CMK (cell line): ENCODE measurements at places on chromosomes 6 and 20.
A peak's percentile ranks its signal among the peaks of the same experiment; 100 is the strongest.

DNA sequence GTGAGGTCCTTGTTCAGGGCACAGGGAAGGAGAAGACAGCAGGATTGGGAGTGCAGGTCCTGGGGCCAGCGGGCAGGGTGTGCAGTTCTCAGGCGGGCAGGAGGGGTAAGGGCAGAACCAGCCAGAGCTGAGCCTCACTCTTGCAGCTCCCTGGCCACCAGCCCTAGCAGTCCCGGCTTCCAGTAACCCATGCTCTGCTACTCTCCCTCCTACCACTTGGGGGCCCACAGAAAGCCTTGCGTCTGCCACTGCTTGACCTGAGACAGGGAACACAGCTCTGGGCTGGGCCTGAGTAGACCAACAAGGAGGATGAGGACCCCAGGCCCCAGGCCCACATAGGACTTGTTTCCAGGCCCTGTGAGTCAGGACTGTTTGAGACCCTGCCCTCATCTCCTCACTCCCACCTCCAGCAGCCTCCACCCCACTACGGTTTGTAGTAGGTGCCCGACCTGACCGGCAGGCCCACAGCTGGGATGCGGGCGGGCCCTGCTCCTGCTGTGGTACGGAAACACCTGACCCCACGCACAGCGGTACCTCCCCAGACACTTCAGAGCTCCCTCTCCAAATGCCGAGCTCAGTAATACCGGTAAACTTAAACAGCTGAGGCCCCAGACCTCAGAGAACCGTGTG, 39.2 kb downstream of the KCNK5 start:
- DNase-seq: no peak

GRCh38 chr20:53793783-53794383, 200.2 kb upstream of the ZNF217 start:
- no peak for DNase-seq

DNA sequence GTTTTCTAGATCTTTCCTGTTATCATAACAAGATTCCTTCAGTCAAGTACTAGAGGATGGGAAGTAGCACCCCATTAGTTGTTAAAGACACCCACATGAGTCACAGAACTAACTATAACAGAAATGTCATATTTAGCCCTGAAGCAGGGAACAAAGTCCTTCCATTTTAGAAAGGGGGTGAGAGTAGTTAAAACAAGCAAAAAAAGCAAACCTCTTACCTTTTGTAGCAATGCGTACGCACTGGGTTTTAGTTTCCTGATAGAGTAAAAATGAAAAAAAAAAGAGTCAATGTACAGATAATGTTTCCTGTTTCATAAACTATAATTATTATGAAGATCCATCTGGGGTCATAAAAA, 163.7 kb upstream of the THEMIS start:
- no peak for DNase-seq

- DNase-seq: no peak
Observed at GRCh38 chr20:34396408-34396807, 33.3 kb downstream of the ITCH start.

GRCh38 chr6:20302702-20303251, 90.5 kb upstream of the MBOAT1 start:
- no peak for DNase-seq

GRCh38 chr6:13336553-13336952, 8.2 kb upstream of the TBC1D7 start:
- peak; percentile 77 for DNase-seq

DNA sequence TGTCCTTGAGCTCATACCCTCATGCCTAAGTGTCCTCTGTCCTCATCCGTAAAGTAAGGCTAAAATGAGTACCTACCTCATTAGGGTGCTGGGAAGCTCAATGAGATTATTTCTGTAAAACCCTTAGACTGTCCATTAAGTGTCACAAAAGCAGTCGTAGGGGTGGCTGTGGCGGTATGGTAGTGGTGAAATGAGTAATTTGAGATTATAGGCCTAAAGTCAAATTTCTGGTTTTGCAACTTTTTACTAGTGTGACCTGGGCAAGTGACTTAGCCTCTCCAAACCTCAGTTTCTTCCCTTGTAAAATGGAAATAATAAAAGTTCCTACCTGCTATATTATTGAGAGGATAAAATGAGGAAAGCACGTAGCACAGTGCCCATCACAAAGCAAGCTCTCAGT, 148.2 kb upstream of the AKAP12 start:
- no peak for DNase-seq

DNA sequence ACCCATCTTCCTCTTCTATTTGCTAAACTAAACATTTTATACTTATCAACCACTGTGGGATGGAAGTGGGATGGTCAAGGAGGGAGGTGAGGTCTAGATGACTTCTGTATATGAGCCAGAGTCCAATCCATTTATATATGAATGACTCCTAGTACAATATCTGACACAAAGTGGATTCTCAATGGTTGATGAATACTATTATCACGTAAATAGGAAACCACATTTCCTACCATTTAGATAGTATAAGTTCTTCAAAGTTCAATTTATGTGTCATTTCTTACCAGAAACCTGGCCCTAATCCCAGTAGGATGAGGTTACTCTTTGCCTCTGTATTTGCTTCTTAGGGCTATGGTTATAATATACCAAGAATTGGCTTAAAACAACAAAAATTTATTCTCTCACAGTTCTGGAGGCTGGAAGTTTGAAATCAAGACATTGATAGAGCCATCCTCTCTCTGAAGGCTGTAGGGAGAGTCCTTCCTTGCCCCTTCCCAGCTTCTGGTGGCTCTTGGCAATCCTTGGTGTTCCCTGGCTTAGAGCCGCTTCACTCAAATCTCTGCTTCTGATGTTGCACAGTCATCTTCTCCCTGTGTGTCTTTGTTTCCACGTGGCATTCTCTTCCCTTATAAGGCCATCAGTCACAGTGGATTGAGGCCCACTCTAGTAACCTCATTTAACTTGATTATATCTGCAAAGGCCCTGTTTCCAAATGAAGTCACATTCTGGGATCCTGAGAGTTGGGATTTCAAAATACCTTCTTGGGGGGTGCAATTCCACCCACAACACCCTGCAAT, 41.0 kb upstream of the RAB23 start:
- no peak for DNase-seq

- DNase-seq: no peak
Observed at GRCh38 chr20:57688864-57689263, 21.0 kb downstream of the PMEPA1 start.

DNA sequence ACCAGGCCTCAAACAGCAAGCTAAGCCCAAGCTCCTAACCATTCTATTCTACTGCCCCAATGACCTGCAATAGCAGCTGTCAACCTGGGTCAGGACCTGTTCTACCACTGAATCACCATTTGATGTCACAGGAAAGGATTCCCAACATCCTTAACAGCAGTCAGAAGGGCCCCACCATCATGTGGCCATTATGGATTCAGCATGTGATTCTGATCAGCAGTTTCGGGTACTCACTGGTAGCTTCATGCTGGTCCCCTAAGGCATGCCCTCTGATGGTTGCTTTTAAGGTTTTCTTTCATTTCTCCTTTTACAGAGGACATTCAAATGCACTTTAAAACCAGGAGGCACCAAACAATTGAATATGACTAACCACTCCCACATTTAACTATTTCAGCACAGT, 37.3 kb upstream of the MAP7 start:
- no peak for DNase-seq

DNA sequence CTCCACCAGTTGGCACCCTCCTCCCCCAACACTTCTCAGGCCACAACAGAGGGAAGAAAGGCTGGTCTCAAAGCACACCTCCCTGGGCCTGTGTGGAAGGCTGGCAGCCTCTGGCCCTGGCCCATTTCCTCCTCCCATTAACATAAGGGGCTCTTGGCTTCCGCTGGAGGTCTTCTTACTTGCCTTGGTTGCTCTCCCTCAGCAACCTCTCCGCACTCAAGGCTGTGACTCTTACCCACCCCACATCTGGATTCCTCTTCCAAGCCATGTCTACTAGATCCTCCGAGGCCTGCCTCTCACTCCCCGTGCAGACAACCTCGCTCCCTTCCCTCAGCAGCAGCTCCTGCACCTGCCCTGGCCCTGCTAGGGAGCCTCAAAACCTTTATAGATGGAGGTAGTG, 112.2 kb upstream of the PRND start:
- DNase-seq: no peak

DNA sequence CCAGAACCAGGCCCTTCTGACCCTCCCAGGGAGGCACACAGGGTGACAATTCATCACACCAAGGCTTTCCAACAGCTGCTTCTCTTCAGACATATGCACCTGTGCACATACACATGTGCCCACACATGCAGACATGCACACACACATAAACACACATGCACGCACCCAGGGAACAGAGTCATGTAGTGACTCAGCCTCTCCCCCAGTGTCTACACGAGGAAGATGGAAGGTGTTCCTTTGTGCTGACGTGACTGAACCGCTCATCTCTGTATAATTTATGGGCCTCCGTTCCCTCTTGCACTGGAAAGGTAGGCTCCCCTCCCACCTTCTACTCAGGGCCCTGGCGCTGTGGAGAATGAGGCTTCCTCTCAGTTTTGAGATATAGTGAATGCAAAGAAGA, 23.8 kb upstream of the PLEKHG1 start:
- DNase-seq: no peak

- no peak for DNase-seq
Observed at GRCh38 chr6:121726596-121726995, 291.1 kb downstream of the GJA1 start.

DNA sequence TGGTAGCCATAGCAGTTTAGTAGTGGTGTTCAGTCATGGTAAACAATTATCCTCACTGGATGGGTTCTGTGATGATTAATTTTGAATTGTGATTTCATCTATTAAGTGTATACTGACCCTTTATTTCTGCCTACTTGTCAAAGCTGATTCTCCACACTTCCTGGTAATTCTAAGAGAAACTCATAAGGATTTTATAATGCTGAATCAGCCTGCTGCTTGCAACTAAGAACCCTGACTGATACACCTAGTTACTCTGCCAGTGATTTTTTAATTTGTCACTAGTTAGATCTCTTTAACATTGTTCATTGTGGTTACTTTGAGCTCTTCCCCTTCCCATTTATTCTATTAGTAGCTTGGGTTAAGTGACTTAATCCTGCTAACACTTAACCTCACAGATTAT, 8.6 kb downstream of the CDC40 start:
- DNase-seq: no peak

DNA sequence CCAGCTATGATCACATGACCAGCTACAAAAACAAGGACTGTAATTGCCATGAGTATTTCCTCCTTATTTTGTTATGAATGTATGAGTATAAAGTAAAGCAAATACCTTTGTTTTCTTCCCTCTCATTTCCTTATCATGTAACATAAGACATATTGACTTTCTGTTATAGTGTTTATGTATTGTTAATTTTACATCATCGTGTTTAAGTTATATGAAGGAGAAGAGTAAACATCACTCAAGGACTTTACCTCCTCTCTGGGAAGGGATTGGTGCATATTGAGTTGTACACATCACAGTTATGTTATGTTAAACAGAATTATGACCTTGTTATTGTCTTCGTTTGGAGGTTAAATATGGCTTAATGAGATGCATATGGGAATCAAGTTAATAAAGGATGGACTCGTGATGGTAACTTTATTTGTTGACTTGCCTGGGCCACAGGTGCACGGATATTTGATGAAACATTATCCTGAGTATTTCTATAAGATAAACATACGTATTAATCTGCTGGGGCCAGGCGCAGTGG, 57.3 kb upstream of the CNKSR3 start:
- no peak for DNase-seq

GRCh38 chr20:37627060-37627766, 66.6 kb upstream of the CTNNBL1 start:
- peak; percentile 15 for DNase-seq

DNA sequence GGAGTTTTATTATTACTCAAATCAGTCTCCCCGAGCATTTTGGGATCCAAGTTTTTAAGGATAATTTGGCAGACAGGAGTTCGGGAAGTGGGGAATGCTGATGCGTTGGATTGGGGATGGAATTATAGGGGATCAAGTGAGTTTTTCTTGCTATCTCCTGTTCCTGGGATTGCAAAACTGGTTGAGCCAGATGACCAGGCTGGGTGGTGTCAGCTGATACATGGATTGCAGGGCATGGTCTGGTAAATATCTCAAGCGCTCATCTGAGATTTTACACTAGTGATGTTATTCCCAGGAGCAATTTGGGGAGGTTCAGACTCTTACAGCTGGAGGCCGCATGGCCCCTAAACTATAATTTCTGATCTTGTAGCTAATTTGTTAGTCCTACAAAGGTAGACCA, 54.7 kb downstream of the ENPP1 start:
- DNase-seq: no peak

GRCh38 chr20:52201395-52201794, 9.8 kb upstream of the ZFP64 start:
- DNase-seq: no peak

DNA sequence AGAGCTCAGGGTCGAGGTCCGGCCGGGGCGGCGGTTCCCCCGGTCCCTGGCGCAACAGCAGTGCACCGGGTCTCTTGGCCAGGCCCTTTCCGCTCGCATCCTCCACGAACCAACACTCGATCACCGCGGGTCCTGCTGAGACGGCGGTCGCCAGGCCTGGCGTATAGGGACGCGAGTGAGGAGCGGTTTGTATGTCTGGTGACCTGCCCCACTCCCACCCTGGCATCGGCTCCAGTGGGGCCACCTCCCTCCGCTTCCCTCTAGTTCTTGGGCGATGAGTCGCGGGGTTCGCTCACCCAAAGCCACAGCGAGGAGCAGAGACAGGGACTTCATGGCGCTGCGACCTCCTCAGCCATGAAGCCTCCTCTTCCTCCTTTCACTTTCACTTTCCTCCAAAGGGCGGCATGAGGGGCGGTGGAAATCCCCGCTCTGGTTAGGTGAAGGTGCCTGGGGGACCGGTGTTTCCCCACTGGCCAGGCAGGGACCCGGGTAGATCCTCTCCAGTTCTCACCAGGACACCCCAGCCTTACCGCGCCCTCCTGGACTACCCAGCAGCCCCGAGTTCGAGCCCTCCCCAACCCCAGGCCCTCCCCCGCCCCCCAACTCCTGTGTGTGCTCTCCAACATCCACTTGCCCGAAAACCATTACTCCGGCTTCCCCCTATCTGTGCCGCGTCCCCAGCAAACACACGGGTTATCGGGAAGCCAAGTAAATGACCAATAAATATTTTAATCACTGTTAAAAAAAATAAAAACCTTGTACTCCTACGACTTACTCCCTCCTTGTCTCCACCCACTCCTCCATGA, at the start of gene TAPBP:
Gene TAPBP (minus strand): TSS at position 370 of the 806 bp plus-strand sequence. CDS start 37 bp downstream, at position 333.
- DNase-seq: no peak

- no peak for DNase-seq
Observed at GRCh38 chr20:10920396-10920795, 246.6 kb upstream of the JAG1 start.

- no peak for DNase-seq
Observed at GRCh38 chr6:95581073-95581472, 3.7 kb downstream of the MANEA start.
